COR-L47 (cell line): ENCODE measurements at places on chromosomes 5 and 9.

GRCh38 chr5:109743770-109744212 lies 54.1 kb downstream of the MAN2A1 start:
- DNase-seq = no peak

DNA sequence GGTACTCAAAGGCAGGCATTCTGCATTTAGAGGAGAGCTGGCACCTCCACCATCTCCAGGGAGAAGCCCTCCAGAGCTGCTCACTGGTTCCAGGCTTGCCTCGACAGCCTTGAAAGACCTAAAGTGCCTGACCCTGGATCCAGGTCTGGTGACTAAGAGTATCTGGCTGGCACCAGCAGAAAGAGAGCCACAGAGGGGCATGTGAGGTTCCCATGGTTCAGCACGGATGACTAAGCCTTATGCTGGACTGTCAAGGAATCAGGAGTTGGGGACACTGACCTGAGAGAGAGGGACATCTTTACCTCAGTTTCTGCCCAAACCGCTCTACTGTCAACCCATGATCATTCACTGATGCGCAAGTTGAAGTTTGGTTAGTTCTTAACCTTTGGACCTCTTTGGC lies 3.0 kb downstream of the ACTL7A start:
- DNase-seq = no peak

- DNase-seq = peak; percentile 80
Observed at GRCh38 chr9:113910036-113910639, 34.0 kb downstream of the ZNF618 start.

GRCh38 chr9:21558615-21559401 lies 76.7 kb upstream of the IFNE start:
- DNase-seq = no peak

GRCh38 chr9:105309531-105309931 lies 65.1 kb downstream of the SLC44A1 start:
- DNase-seq = peak; percentile 34

DNA sequence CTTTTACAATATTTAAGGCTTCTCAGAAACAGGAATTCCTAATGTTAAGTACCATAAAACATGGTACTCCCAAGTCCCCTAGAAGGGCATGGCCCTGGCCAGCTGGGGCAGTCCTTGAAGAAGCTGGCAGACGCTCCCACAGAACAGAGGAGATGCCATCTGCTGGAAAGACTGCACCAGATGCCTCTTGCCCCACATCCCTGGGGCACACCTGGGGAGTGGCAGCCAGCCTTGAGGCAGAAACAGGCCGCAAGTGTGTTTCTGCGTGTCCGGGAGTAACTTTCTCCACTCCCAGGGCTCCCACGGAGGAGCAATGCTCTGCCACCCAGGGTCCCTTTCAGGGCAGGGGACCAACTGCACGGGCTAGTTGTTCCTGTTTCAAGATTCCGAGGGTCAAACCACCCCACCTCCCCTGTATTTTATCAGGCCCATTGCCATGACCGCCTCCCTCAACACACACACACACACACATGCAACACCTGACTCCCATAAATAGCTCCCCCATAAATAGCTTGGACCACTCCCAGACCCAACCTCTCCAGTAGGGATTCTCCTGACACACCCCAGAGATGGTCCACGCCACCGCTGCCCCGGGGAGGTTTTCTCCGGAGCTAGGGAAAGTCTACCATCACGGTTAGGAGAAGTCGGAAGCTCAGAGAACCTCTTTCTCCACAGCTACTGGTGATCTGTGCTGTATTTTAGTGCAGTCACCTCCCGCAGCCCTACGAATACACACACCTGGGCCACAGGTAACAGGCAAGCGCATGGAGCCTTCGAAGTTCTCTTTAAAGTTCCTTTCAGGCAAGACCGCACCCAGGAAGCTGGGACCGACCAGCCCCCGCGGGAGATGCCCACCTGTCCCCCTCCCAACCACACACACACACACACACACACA lies 1.5 kb downstream of the SPOCK1 start:
- DNase-seq = peak; percentile 33

GRCh38 chr9:91577633-91578061 lies 154.0 kb upstream of the NFIL3 start:
- DNase-seq = no peak

DNA sequence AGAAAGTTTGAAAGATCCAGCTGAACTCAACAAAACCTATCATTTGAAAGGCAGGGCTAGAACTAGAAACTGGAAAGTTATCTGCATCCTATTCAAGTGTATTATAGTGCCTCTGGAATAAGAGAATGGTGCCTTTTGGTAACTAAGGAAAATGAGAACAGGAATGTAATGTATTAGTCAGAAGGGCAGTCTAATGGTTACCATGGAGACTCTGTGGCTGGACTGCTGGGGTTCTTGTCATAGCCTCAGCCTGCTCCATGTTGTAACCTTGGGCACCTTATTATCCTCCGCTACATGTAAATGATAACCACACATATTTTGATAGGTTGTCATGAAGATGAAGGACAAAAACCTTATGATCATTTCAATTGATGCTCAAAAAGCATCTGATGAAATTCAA lies 24.6 kb upstream of the IFNB1 start:
- no peak for DNase-seq

DNA sequence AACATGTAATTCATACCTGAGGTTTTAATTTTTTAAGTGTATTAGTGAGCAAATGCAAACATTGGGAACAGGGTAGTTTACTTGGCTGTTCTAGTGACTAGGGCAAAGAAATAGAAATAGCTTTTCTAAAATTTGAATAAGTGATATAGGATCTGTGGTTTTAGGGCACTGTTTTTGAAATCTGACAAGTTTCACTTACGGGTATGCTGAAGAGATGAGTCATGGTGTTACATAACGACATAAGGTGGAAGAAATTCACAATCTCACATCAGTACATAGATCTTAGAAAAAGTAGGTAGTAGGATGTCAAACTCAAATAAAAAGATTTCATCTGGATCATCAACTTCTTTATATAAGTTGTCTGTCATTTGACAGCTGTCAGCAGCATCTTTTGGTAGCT lies 772.3 kb downstream of the MAT2B start:
- DNase-seq = no peak

GRCh38 chr5:137179203-137179602 lies 319.9 kb downstream of the SPOCK1 start:
- no peak for DNase-seq

DNA sequence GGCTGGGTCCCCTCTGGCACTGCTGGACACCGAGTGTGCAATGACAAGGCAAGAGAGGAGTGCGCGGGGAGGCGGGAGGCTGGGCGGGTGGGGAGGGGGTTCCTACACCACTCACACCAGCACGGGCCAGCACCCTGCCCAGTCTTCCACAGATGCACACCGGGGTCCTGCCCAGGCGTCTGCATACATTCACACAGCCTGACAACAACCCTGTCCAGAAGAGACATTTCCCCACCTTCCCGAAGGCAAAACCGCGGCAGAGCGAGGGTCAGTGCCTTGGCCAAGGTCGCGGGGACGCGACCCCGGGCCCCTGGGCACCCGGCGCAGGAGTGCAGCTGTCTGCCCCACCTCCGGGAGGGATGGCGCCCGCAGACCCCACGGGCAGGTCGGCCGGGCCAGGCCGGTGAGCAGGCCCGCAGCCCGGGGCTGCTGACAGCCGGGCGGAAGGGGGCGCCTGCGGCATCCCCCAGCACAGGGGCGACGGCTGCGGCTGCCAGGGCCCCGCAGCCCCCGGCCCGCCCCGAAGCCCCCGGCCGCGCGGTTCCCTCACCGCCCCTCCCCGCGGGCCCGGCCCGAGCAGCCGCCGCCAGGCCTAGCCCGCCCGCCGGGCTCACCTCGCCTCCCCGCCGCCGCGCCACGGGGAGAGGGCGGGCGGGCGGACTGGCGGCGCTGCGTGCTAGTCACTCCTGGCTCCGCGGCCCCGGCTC lies 496 bp downstream of the MAPK9 start:
- peak; percentile 54 for DNase-seq

- DNase-seq = peak; percentile 82
Observed at GRCh38 chr9:101311758-101312420, 72.9 kb downstream of the BAAT start.

DNA sequence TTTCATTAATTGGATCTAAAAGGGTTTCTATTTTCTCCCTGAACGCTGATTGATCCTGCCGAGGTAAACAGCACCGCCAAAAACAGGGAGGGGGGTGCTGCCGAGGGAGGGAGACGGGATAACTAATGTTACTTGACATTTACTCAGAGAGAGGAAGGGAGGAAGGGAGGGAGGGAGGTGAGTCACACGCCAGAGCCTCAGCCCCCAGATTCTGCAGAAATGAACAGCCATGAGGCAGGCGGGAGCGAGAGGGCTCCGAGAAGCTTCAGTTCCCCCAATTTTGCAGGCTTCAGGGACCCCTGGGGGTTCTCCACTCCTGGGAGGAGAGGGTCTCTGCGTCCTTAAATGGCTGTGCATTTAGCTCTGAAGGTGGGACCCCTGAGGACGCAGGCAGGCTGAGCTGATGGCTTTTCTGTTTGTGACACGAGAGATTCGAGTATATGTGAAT lies 59.1 kb upstream of the IER5L start:
- no peak for DNase-seq

GRCh38 chr9:110180511-110181434 lies 27.2 kb downstream of the C9orf152 start:
- no peak for DNase-seq

DNA sequence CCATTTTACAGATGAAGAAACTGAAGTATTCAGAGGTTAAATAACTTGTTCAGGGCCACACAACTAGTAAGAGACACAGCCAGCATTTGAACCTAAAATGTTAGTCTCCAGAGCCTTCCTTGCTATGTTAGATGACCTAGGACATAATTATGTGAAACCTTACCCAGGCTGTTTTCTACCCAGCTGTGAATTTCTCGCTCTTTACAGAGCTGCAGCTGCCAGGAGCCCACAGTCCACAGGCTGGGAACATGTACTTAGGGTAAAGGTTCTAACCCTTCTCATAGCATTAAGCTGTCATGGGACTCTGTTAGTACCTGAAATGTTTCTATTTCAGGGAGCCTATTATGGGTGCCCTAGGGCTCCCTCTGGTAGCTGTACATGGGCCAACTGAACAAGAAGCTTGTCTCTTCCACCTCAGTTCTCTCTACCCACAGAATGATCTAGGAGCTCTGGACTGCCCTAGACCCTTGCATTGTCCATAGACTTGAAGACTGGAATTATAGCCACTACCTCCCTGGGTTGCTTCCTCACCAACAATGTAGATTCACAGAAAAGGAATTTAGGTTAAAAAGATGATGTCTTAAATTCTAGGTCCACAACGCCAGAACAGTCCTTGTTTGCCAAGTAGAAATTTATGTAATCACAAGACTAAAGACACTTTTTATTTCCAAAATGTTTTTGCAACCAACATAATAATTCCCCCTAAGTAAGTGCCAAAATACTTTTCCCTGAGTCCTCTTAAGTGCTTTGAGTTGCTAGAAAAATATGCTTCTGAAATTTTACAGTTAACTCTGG lies 262.9 kb downstream of the PIK3R1 start:
- DNase-seq = no peak

DNA sequence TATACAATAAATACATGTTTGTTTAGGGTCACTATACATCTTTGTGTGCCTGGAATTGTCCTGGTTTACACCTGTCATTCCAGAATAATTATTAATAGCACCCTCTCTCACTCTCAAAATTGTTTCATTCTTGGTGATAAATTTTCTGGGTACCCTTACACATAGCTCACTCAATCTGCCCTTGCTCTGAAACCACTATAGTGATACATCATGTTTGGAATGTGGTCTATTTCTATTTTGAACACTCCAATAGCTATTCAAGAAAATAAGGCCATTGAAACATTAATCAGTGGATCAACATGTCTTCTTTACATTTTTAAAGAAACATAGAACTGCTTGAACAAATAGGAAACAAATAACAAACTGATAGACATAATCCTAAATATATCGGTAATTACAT lies 158.7 kb downstream of the ARRDC3 start:
- no peak for DNase-seq

DNA sequence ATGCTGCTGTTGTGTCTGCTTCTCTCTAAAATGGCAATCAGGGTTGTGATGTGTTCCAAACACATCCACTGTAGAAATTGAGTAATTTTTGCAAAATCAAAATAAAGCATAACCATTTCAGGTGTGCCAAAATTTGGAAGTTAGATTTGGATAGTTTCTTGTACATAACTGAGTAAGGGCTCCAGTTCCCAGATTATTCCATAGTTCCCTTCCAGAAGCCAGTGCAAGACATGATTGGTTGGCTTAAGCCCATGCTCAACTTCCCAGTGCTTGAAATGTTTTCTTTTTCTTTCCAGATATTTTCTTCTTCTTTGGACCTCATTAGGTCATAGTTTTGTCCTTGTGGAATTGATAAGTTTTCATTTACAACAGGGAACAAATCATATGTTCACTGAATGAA lies 64.2 kb downstream of the SNCAIP start:
- DNase-seq = no peak

DNA sequence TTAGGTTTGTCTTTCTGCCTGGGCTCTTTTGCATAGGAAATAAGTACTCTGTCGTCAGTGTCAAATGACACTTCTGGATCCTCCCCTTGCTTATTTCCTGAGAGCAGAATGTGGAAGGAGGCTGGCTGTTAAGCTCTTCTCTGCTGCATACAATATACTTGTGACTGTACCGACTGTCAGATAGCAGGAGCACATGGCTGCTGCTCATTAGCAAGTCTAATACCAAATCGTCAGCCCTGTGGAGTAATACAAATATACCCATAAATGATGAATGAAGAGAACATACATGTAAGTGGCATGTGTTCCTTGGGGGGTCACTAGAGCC lies at the start of gene GPR151:
Gene GPR151 (minus strand): TSS at position 40 of the 325 bp plus-strand sequence. CDS start 77 bp downstream, outside the sequence.
- DNase-seq = no peak

- no peak for DNase-seq
Observed at GRCh38 chr9:133835262-133835901, 97.2 kb upstream of the SARDH start.

DNA sequence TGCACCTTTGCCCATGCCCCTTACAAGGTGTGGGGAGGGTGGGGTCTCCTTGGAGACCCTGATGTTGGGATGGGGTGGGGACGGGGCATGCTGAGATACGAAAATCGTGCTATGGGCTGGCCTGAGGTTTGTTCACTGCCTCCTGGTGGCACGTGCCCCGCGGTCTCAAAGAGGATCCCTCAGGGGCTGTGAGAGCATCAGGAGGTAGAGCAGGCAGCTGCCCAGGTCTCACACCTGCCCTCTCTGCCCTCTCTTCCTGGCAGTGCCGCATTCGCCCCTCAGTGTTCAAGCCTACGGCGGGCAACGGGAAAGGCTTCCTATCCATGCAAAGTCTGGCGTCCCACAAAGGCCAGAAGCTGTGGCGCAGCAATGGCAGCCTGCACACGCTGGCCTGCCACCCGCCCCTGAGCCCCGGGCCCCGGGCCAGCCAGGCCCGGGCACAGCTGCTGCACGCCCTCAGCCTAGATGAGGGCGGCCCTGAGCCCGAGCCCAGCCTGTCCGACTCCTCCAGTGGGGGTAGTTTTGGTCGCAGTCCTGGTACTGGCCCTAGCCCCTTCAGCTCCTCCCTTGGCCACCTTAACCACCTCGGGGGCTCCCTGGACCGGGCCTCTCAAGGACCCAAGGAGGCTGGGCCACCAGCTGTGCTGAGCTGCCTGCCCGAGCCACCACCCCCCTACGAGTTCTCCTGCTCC lies 6.7 kb downstream of the N4BP3 start:
- DNase-seq = no peak

DNA sequence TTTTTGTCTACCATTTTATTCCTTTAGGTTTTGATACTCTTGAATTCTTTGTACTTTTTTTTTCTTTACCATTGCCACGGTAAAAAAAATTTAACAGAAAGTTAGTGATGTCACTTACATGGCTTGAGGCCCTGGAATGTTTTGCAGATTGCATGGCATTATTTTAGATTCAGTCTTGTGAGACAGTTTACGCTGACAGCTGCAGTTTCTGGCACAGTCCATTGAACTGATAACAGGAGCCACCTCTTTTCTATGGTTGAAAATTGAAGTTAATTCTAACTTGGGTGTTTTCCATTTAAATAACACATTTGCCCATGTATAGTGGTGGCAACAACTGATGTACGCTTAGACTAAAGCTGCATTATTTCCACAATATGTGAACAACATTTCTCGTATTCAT lies 1028.5 kb downstream of the CDH18 start:
- DNase-seq = no peak
